Thyroid gland (tissue), 4 donors: ENCODE measurements at places on chromosomes 3 and 15. TPM values are rescaled to one million over a fixed set of nuclear protein-coding genes. Genes with fewer than 3 reads are reported as not detected.

- DNase-seq = peak; percentile 23
- no peaks in the 10 kb centered on the region for H3K36me3 ChIP-seq
- H3K4me3 ChIP-seq = no peak overlapping the region
- peaks cover 9% of the 10 kb centered on the region for H3K4me1 ChIP-seq
- H3K27me3 ChIP-seq = no peaks in the 10 kb centered on the region
- no peak overlapping the region for H3K27ac ChIP-seq
These were observed 550.5 kb upstream of the AGTR1 start for GRCh38 chr3:148146947-148147826.

- H3K36me3 ChIP-seq = peaks cover 1% of the 10 kb centered on the region
- no peaks in the 10 kb centered on the region for H3K27me3 ChIP-seq
- H3K4me3 ChIP-seq = no peak overlapping the region
- H3K27ac ChIP-seq = no peak overlapping the region
- no peak for DNase-seq
These were observed 57.9 kb downstream of the TCAIM start for GRCh38 chr3:44396200-44397171.

GRCh38 chr3:105676621-105677300 is 192.1 kb downstream of the CBLB start:
- H3K27me3 ChIP-seq = no peaks in the 10 kb centered on the region
- H3K4me3 ChIP-seq = no peak overlapping the region
- no peaks in the 10 kb centered on the region for H3K4me1 ChIP-seq
- no peak for DNase-seq
- peaks cover 14% of the 10 kb centered on the region for H3K36me3 ChIP-seq

DNA sequence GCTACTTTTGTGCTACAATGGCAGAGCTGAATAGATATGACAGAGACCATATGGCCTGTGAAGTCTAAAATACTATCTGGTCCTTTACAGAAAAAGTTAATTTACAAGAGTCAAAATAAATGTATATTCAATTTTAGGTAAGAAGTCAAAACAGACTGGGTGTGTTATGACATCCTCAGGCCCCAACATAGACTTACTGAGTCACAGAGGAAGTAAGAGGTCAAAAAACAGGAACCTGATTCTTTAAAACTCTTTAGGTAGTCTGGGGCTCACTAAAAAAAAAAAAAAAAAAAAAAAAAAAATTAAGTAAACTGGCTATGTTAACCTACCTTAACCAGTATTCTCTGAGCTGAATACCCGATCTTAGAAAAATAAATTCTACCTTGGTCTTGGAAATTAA is 13.1 kb downstream of the DNAAF4 start:
- H3K27me3 ChIP-seq = no peaks in the 10 kb centered on the region
- DNase-seq = no peak
- no peaks in the 10 kb centered on the region for H3K4me1 ChIP-seq
- no peak overlapping the region for H3K27ac ChIP-seq

DNA sequence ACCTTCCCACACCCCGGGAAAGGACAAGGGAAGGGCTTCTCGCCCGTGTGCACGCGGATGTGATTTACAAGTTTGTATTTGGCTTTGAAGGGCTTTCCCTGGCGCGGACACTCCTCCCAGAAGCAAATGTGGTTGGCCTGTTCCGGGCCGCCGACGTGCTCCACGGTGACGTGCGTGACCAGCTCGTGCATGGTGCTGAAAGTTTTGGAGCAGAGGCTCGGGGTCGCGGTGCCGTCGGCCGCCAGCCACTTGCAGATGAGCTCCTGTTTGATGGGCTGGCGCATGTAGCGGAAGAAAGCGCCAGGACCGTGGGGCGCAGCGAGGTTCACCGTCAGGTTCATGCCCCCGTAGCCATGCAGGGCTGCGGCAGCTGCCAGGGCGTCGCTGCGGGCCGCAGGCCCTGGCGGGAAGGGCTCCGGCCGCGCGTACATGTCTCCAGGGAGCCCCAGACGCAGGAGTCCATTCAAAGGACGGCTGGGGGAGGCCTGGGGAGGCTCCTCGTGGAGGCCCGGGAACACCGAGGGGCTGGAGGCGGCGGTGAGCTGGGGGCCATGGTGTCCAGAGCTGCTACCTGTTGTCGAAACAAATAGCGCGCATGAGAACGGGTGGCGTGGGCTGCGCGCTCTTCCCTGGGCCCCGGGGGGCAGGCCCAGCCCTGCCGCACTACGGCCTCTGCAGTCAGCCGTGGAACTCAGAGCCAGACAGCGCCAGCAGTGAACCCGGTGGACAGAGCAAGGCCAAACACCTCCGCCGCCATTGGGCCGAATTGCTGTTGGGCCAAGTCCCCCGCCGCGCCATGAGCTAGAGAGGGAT is 10.2 kb downstream of the ZIC4 start:
- no peak overlapping the region for H3K4me3 ChIP-seq
- no peak overlapping the region for H3K27ac ChIP-seq
- H3K4me1 ChIP-seq = peaks cover 10% of the 10 kb centered on the region
- H3K27me3 ChIP-seq = peaks cover 52% of the 10 kb centered on the region
- no peak for DNase-seq

Gene CCRL2
- 0.68 TPM for total RNA-seq

Gene ATP10A
- total RNA-seq = 7.0 TPM

DNA sequence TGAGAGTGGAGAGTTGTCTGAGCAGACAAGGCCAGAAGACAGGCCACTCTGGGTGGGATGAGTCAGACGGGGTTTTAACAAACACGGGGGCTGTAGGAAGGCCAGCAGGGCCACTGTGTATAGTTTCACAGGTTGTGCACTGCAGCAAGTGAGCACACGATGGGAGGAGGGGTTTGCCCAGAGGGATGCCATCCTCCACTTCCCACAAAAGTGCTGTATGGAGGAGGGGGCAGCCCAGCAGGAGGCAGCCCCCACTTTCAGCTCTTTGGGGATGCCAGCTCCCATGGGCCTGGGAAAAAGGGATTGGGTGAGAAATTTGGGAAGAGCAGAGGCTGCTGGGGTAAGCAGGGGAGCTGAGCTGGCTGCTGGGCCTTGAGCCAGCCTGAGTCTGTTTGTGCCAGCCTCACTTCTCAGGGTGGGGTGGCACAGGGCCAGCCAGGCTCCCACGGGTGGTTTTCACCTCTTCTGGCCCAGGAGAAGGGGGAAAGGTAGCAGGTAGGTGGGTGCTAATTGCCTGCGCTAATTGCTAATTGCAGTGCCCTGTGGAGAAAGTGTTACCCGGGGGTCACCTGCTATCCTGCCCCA is 6.7 kb downstream of the ZBTB47 start:
- H3K27me3 ChIP-seq = no peaks in the 10 kb centered on the region
- H3K4me1 ChIP-seq = no peaks in the 10 kb centered on the region
- H3K27ac ChIP-seq = no peak overlapping the region
- DNase-seq = peak; percentile 70

DNA sequence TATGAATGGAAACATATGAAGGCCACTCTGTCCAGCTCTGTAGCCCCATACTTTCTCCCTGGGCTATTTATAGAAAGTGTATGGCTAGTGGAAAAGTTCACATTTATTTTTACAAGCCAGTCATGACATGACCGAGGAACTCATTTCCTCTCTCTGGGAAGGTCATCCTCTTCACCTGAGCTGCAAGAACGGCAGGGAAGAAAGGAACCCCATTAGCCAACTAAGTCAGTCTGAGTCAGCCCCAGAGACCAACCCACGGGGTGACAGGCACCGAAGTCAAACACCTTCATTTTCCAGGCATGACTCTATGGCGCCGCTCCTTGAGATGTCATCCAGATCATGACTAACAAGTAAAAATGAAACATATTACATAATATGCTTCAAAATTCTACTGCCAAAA is 4.8 kb downstream of the PAQR9 start:
- H3K4me3 ChIP-seq = no peak overlapping the region
- DNase-seq = no peak
- no peaks in the 10 kb centered on the region for H3K27me3 ChIP-seq

DNA sequence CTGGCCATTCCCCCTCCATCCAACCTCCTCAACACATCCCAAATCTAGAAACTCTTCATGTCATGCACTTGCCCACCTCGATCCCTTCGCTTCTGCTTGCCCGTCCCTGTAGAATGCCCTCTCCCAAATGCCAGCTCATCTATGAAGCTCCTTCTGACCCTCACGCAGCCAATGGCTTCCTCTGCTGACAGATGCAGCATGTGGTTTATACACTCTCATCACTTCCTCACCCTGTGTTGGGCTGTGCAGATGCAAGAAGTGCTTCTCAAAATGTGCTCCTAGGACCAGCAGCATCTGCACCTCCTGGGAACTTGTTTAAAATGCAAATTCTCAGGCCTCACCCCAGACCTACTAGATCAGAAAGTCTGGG is 51.7 kb downstream of the SEMA5B start:
- no peak overlapping the region for H3K27ac ChIP-seq
- no peaks in the 10 kb centered on the region for H3K36me3 ChIP-seq
- no peaks in the 10 kb centered on the region for H3K27me3 ChIP-seq
- no peaks in the 10 kb centered on the region for H3K4me1 ChIP-seq

DNA sequence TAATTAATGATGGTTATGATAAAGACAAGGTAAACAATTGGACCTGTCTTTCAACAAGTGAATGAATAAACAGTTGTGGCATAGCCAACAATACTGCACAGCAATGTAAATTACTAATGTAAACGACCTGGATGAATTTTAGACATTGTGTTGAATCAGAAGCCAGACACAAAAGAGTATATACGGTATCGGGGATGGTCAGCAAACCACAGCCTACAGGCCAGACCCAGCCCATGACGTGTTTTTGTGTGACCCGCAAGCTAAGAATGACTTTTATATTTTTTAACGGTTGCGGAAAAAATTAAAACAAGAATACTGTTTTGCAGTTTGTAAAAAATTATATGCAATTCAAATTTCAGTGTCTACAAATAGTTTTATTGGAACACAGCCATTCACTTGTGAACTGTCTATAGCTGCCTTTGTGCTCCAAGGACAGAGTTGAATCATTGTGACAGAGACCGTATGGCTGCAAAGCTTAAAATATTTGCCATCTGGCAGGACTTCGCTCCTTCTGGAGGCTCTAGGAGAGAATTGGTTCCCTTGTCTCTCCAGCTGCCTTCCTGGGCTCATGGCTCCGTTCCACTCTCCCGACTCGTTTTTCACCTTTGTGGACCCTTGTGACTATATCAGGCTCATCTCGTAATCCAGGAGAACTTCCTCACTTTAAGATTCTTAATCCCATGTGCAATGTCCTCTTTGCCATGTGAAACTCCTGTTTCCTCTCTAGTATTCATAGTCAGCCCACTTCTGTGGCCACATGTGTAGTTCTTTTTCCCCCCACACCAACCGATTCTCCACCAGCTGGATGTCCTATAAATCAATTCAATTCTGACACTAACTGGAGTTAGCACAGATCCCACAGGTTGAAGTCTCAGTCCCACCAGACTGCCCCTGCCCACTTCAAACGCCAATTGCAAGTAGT is 72.7 kb downstream of the CMTM8 start:
- H3K36me3 ChIP-seq = no peaks in the 10 kb centered on the region
- H3K4me1 ChIP-seq = peaks cover 30% of the 10 kb centered on the region
- H3K27me3 ChIP-seq = no peaks in the 10 kb centered on the region
- DNase-seq = no peak
- no peak overlapping the region for H3K27ac ChIP-seq

DNA sequence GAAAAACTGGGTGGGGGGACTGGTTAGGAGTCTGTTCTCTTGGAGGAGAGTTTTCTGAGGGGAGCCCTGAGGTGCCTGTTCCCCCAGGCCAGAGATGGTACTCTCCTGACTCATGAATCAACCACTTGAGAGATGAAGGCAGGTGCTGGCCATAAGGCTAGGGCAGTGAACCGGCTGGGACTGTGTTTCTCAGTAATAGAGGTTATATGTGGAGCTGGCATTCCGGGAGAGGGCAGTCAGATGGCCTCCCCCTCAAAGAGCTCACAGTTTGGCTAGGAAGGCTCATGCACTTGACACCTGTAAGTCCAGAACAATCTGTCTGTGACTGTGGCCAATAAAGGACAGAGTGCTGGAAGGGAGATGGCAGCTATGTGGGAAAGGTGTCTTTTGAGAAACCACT is 10.0 kb upstream of the SCN10A start:
- H3K27me3 ChIP-seq = no peaks in the 10 kb centered on the region
- no peaks in the 10 kb centered on the region for H3K36me3 ChIP-seq
- no peaks in the 10 kb centered on the region for H3K4me1 ChIP-seq
- H3K27ac ChIP-seq = no peak overlapping the region

DNA sequence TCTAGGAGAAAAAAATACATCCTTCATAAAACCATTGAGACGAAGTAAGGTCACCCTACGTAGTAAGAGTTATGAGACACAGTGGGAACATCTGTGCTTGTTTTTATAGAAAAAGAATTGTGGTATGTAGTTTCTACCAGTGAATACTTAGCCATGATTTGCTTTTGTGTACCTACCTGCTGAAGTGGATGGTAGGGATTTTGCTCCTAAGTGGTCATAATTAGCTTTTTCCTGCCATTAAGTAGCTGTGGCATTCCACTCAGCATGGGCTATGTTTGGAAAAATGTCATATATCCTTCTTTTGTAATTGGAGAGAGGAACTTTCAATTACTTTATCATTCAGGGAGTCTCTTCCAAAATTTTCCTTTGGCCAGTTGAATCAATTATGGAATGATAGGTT is 63.7 kb downstream of the CHD2 start:
- peaks cover 31% of the 10 kb centered on the region for H3K36me3 ChIP-seq
- H3K4me3 ChIP-seq = no peak overlapping the region
- H3K27ac ChIP-seq = no peak overlapping the region
- H3K4me1 ChIP-seq = peaks cover 10% of the 10 kb centered on the region

- no peaks in the 10 kb centered on the region for H3K36me3 ChIP-seq
- DNase-seq = peak; percentile 26
These were observed 29.3 kb downstream of the BTD start for GRCh38 chr3:15630646-15631350.

DNA sequence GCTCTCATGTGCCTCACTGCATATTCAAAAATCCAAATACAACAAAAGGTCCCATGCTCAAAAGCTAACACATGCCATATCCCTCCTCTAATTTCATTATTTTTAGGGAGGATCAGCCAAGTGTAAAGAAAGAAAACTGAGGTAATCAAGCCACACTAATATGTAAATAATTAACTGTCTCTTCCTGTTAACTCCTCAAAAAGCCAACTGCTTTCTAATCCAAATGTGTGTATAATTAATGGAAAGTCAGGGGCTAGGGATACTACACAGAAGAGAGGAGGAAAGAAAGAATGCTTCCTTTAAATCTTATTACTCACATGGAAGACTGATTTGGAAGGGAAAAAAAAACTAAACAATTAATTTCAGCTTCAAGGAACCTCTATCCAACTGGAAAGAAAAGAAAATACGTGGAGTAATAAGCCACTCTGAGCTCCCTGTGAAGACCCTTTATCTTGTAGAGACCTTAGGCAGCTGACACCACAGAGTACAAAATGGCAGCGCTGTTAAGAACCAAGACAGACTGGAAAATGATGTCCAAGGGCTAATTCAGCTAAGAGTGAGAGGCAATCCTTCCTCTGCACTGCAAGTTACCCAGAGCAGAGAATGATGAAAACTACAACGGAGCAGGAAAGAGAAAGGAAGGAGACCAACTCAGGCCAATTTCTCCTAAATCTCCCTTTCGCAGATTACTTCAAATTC is 56.8 kb downstream of the ZNF148 start:
- no peaks in the 10 kb centered on the region for H3K27me3 ChIP-seq
- no peak overlapping the region for H3K4me3 ChIP-seq
- peaks cover 65% of the 10 kb centered on the region for H3K4me1 ChIP-seq

DNA sequence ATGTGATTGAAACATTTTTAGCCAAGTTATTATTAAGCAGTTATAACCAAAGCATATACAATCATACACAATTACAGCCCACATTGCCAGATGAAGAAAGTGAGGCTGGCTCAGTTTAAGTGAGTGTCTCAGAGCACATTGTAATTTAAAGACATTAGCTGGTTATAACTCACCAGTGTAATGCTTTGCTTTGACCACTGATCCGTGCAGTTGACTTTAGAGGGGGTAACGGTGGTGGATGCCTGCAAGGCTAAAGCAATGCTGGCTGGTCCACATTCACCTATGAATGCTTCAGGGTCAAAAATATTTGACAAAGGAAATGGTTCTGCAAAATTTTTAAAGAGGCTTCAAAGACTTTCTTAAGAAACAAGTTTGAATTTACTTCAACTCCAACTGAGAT is 1.2 kb downstream of the C3orf85 start:
- DNase-seq = no peak
- no peaks in the 10 kb centered on the region for H3K27me3 ChIP-seq
- H3K36me3 ChIP-seq = no peaks in the 10 kb centered on the region
- no peak overlapping the region for H3K27ac ChIP-seq
